ENCODE measurements at places on chromosomes 6 and 20.

GRCh38 chr20:17885076-17885475 is 83.5 kb downstream of the SNX5 start:
- DNase-seq = no peak

DNA sequence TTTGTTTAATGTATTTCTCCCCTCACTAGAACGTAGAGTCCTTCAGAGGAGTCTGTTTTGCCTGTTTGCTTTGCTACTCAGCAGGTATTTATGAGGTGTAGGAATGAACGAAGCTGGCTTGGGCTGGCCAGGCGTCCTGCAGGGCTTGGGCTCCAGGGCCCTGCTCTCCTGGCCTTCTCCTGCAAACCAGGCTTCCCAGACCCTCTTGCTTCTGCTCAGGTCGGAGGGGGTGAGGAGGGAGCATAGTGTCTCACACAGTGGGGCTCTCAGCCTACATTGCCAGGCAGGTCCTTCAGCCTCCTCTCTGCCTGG is 24.6 kb upstream of the MLN start:
- DNase-seq = no peak

GRCh38 chr6:43204271-43205105 is 22.5 kb downstream of the CUL9 start:
- DNase-seq = no peak

DNA sequence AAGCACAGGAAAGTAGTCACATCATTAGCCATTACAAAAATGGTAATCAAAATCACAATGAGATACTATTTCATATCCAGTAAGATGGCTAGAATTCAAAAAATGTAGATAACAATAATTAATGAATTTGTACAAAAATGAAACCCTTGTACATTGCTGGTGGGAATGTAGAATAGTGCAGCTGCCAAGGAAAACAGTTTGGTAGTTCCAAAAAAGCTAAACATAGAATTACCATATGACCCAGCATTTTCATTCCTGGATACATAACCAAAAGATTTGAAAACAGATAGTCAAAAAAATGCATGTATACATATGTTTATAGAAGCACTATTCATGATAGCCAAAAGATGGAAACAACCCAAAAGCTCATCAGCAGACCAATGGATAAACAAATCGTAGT is 251.1 kb upstream of the RAB32 start:
- no peak for DNase-seq

GRCh38 chr6:40274058-40274457 is 313.1 kb downstream of the LRFN2 start:
- no peak for DNase-seq
